Vagina (tissue), 2 donors: ENCODE measurements at places on chromosomes 12 and 14. TPM values are rescaled to one million over a fixed set of nuclear protein-coding genes. Genes with fewer than 3 reads are reported as not detected.

TCL1A gene
- not detected for total RNA-seq

LTB4R2 gene
- total RNA-seq = 66.5 TPM

NDRG2 gene
- 307 TPM for total RNA-seq

DNA sequence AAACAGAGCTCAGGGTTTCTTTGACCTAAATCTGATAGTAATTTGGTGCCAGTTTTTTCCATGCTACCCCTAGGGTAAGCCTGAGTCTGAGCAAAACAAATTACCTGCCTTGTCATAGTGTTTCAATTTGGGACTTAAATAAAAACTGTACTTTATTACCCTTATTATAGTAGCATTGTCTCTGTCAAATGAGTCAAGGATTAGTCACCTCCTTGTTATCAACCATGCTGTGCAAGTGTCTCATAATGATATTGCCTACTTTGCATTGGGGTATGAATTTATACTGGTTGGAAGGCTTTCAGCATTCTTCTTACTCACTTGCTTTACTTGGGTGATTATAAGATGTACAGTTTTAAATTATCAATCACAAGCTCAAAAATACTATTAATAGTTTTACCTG lies 380.0 kb downstream of the LRFN5 start:
- no peaks in the 10 kb centered on the region for H3K4me1 ChIP-seq
- no peak overlapping the region for H3K4me3 ChIP-seq
- no peak for DNase-seq
- no peaks in the 10 kb centered on the region for H3K27me3 ChIP-seq
- no peak overlapping the region for H3K27ac ChIP-seq

- no peaks in the 10 kb centered on the region for H3K36me3 ChIP-seq
- H3K27ac ChIP-seq = no peak overlapping the region
- no peaks in the 10 kb centered on the region for H3K27me3 ChIP-seq
Measured at GRCh38 chr12:116821291-116821690, 60.0 kb downstream of the HRK start.

GRCh38 chr12:50351120-50352043 lies 45.0 kb downstream of the FAM186A start:
- H3K4me1 ChIP-seq = no peaks in the 10 kb centered on the region
- H3K36me3 ChIP-seq = no peaks in the 10 kb centered on the region
- H3K4me3 ChIP-seq = no peak overlapping the region
- no peaks in the 10 kb centered on the region for H3K27me3 ChIP-seq
- H3K27ac ChIP-seq = no peak overlapping the region

GRCh38 chr14:101476258-101476915 lies 84.9 kb upstream of the DIO3 start:
- H3K4me1 ChIP-seq = peaks cover 57% of the 10 kb centered on the region
- no peak overlapping the region for H3K4me3 ChIP-seq
- no peak for DNase-seq
- H3K36me3 ChIP-seq = no peaks in the 10 kb centered on the region
- H3K27ac ChIP-seq = peak overlapping the region; percentile 91
- H3K27me3 ChIP-seq = no peaks in the 10 kb centered on the region

DNA sequence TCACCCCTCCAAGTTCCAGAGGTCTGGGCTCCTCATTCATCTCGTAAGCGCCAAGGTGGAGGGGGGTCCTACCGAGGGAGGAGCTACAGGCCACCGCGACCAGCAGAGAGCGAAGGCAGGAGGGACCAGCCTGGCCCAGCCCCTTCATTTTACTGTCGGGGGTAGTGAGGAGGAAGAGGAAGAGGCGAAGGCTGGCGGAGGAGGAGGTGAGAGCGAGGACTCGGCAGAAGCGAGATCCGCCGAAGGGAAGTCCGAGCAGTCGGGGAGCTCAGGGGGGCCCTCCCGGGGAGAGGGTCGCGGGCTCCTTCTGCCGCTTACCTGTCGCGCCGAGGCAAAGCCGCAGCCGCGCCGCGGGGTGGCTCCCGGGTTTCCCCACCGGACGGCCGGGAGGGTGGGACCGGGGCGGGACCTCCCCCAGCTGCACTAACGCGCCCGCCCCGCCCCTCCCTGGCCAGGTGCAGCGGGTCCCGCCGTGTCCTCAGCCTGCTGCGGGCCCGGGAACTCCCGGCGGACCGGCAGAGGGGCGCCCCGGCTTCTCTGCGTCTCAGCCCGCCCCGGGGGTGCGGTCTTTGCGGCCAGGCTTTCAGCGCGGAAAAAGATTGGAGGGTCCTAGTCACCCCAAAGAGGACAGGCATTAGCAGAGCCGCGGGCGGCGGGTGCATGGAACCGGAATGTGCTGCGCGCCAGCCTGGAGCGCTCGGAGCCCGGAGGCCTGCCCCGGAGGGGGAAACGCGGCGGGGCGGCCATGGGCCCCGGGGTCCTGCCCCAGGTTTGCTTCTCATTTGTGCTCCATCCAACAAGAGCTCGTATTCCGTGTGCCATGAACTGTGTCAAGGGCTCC lies at the start of gene GALNT6:
TSS of gene GALNT6 (minus strand) at position 124 of the 841 bp plus-strand sequence. CDS start 11,625 bp downstream, outside the sequence.
- H3K27ac ChIP-seq = peak within 1 kb of the TSS; percentile 40
- no peak for DNase-seq
- H3K36me3 ChIP-seq = no peaks in the 10 kb centered on the region
- no peaks in the 10 kb centered on the region for H3K27me3 ChIP-seq
- H3K4me1 ChIP-seq = peaks cover 38% of the 10 kb centered on the region
- H3K4me3 ChIP-seq = peak within 1 kb of the TSS; percentile 46

DNA sequence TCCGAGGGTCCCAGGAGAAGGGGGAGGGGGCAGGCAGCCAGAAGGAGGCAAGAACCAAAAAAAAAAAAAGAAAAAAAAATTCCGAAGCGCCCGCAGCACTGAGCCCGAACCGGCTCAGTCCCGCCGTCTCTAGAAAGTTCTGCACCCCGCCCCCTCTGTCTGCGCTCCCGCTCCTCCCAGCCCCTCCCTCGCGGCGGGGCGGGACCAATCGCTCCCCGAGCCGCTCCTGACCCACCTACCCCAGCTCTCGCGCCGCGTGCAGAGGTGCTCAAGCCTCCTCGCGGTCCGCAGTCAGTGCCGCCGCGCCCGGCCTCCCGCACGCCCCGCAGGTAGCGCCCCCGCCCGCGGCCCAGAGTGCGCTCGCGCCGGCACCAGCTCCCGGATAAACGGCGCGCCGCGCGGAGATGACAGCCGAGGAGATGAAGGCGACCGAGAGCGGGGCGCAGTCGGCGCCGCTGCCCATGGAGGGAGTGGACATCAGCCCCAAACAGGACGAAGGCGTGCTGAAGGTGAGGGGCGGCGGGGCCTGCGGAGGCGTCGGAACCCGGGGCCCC lies at the start of gene FKBP4:
TSS of gene FKBP4 (plus strand) at position 235 of the 554 bp plus-strand sequence. CDS start at position 405, 170 bp downstream.
- H3K4me1 ChIP-seq = peaks cover 38% of the 10 kb centered on the region
- H3K27me3 ChIP-seq = no peaks in the 10 kb centered on the region
- H3K27ac ChIP-seq = peak within 1 kb of the TSS; percentile 99
- no peaks in the 10 kb centered on the region for H3K36me3 ChIP-seq
- peak within 1 kb of the TSS; percentile 64 for H3K4me3 ChIP-seq

DNA sequence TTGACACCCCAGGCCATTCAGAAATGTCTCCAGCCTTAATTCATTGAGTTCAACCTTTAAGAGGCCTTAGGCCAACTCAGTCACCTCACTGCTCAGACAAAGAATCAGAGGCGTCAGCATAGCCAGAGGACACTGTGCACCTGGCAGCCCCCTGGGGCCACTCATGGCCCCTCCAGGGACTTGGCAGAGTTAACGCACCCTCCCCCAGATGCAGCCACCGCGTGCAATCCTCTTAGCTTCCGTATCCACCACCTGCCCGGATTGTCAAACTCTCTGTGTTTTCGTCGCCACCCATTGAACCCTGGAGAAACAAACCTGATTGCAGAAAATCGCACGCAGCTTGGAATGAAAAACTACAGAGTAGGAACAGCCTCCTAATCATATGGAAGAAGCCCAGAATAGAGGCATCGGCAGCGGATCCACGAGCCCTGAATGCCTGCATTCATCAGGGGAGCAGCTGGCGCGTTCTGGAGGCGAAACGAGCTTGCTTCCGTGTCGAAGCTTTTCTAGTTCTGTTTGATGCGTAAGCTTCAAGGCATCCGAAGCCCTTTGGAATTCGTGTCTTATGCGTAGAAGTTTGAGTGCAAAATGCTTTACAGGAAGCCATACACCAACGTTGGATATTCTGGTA lies 22.4 kb downstream of the BRI3BP start:
- H3K27ac ChIP-seq = no peak overlapping the region
- no peak for DNase-seq
- H3K4me3 ChIP-seq = no peak overlapping the region
- H3K36me3 ChIP-seq = no peaks in the 10 kb centered on the region

GRCh38 chr12:59179231-59179630 lies 258.9 kb upstream of the LRIG3 start:
- H3K27ac ChIP-seq = no peak overlapping the region
- no peak for DNase-seq
- no peaks in the 10 kb centered on the region for H3K4me1 ChIP-seq
- no peak overlapping the region for H3K4me3 ChIP-seq
